ENCODE measurements at places on chromosomes 12 and 14. TPM values are rescaled to one million over a fixed set of nuclear protein-coding genes. Genes with fewer than 3 reads are reported as not detected.

- no peak for DNase-seq
These were observed 47.8 kb downstream of the FERMT2 start for GRCh38 chr14:52902971-52903619.

The NUDT14 gene
- 36.6 TPM for polyA plus RNA-seq

- DNase-seq = no peak
These were observed 422.9 kb upstream of the OR4E1 start for GRCh38 chr14:22096514-22096895.

GRCh38 chr12:55908726-55909512 is 18.8 kb downstream of the PYM1 start:
- DNase-seq = no peak
